B cell (primary cell): ENCODE measurements at places on chromosomes 4 and X. TPM values are rescaled to one million over a fixed set of nuclear protein-coding genes. Genes with fewer than 3 reads are reported as not detected.

FDCSP gene
- not detected in 2 replicates for total RNA-seq

TIGD2 gene
- total RNA-seq, result 8.6 and 9.5 TPM in 2 replicates

MAGED4B gene
- 18.2 and 20.4 TPM in 2 replicates for total RNA-seq

UGT2B11 gene
- total RNA-seq, result not detected in 2 replicates

DNA sequence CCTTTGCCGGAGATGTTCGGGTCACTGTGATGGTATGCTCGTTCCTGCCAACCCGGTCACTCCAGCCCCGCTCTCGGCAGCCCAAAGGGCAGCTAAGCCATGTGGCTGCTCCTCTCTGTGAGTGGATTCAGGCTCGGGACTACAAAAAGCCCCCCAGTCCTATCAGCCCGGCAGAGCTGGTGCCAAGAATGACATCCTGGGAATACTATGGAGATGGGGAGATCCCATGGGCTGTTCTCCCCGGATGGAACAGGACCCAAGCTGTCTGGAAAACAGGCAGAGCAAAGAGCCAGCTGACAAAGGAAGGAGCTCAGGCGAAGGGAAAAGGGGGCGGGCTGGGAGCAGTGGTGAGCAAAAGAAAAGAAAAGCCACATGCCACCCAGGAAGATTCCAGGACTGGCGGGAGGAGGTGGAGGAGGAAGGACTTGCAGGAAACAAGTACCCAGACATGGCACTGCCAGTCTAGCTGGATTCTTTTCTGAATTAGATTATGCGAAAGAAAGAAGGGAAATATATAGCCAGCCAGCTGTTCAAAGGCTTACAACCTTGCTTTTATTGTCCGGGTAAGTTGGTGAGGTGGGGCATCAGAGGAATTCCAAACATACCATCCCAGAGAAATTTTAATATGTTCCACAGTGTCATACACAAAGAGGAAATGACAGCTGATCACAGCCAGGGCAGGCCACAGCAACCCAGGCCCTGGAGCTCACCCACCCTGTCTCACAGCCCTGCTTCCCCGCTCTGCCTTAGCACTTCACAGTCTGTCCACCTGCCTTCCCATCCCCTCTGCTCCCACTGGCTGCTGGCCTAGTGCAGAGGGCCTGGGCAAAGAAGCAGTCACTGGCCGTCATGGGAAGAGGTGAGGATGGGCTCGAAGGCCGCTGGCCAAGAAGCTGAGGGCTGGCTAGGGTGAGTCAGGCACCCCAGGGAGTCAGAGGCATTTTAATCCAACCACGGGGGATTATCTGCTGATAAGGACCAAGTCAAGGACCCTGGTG lies 3.4 kb downstream of the NDP start:
- no peak for DNase-seq

DNA sequence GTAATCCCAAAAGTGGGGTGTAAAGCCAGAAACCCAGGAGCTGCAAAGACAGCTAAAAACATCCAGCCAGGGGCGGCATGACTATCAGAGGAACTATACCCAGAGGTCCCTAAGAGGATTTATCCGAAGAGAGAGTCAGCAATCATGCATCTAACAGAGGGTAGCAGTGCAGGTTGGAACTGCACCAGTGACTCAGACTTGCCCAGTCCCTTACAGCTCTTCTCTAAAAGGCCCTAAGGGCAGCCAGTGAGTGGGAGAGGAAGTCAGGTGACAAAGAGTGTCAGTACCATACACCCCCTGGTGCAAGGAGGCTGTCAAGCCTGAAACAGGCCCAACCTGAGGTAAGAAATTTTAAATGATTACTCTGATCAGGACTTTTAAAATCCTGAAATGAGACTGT lies 88.1 kb downstream of the CAMK2D start:
- peak; percentile 33 for DNase-seq

- DNase-seq, result no peak
Observed at GRCh38 chrX:5852941-5853340, 375.7 kb downstream of the NLGN4X start.

DNA sequence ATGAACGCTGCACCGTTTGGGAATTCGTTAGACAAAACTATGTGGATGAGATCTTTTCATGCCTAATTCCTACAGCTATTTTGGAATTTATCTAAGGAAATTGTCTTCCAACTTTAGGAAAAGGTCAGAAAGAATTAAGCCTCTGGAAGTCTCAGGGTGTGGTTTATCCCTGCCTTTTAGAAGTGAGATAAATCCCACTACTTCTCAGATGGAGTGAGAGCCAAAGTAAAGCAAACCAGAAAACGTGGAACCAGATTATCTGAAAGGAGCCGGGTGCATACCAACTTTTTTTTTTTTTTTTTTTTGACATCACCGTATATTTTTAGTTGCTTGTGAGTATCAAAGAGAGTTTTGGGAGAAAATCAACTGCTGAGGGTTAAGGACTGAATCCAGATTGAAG lies 79.6 kb downstream of the VCX2 start:
- no peak for DNase-seq

- no peak for DNase-seq
Observed at GRCh38 chr4:41561244-41561643, 23.3 kb downstream of the LIMCH1 start.

- no peak for DNase-seq
Observed at GRCh38 chr4:113146876-113147358, 97.5 kb downstream of the ANK2 start.

DNA sequence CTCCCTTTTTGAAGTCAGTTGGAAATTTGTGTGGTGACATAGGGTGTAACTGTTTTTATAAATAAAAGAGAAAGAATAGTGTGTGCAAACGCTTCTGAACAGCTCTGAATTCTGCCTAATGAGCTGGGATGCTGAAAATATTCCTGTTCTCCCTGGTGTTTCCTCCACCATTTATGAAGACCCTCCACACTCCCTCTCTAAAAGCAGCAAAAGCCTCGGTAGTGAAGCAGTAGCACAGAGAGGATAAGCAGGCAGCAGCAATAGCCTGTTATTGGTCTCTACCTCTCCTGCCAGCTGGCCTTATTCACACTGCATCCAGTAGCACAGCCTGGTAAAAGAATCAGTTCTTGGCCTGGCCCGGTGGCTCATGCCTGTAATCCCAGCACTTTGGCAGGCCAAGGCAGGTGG lies 406.1 kb downstream of the IQCM start:
- DNase-seq, result no peak

GRCh38 chrX:136697156-136697555 lies 49.2 kb downstream of the CD40LG start:
- no peak for DNase-seq

DNA sequence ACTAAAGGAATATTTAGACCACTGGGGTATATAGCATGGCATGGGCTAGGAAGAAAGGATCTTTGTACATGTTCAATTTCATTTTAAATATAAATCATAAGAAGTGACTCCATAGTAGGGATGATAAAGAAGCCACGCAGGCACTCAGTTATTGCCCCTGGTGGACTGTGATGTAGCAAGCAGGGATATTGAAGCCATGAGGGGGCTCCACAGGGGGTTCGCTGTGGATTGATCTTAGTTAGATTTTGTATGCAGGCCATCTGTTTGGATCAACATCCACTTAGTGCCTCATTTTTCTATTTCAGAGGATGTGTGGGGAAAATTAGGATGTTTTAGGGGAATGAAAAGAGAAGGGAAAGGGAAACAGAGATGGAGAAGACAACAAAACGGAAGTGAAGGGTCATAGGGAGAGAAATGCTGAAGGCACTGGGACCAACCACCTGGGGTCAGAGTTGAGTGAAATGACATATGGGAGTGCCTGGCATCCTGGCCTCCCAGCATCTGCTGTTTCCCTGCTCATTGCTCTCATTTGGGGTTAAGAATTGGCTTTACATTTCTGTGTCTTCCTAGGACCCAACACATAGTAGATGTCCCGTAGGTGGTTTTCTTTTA lies 11.2 kb upstream of the FREM3 start:
- no peak for DNase-seq

DNA sequence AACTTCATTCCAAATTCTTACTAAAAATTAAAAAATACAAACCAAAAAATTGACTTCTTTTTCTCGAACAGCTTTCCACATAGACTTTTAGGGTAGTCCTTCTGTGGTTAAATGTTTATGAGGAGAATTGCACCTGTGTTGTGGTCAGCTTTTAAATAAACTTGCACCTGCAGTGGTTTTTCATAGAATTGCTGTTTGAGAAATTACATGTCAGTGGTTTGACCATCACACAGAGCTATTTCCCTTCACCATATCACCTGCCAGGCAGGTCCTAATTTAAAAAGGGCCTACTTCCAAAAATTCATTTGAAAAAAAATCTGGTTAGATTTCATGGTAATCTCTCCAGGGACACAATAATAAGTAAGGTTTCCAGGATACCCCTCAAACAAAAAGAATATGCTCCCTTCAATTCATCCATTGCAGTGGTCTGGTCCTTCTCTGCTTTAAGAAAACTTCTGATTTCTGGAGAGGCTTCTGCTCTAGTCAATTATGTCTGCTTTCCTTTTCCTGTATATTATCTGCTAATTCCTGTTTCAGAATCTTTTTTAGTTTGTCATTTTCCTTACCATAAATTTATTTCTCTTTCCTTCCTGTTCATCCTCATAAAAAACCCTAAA lies 9.8 kb upstream of the UTP3 start:
- DNase-seq, result peak; percentile 45

GRCh38 chr4:76640353-76640910 lies 205.4 kb downstream of the SHROOM3 start:
- DNase-seq, result no peak

GRCh38 chr4:101621120-101621519 lies 169.4 kb upstream of the BANK1 start:
- no peak for DNase-seq

DNA sequence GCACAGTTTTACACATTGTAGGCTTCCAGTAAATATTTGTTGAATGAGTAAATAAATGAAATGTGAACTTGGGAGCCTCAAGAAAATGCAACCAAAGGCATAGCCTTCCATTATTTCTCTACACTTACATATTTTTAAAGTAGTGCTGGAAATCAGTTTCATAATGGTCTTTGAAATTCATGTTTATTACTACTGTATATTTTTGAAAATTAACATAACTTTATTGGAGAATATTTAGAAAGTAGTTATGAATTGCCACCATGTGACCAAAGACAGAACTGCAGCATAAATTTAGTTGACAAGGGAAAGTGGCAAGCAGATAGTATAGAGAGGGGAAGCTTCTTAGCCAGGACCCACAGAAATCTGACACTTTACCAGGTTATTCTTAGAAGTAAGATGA lies 6.4 kb downstream of the TCEAL8 start:
- peak; percentile 29 for DNase-seq

DNA sequence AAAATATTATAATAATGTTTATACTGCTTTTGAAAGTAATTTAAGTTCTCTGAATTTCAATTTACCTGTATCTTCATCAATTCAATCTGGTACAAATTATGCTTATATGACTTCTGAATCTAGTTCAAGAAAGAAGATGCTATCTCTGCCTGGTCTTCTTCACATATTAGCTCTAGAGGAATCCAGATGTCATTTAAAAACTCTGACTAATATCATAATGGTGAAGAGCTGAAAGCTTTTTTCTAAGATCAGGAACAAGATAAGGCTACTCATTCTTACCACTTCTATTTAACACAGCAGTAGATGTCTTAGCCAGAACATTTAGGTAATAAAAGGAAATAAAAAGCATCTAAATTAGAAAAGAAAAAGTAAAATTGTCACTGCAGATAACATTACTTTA lies 636.1 kb downstream of the ARAP2 start:
- DNase-seq, result no peak

DNA sequence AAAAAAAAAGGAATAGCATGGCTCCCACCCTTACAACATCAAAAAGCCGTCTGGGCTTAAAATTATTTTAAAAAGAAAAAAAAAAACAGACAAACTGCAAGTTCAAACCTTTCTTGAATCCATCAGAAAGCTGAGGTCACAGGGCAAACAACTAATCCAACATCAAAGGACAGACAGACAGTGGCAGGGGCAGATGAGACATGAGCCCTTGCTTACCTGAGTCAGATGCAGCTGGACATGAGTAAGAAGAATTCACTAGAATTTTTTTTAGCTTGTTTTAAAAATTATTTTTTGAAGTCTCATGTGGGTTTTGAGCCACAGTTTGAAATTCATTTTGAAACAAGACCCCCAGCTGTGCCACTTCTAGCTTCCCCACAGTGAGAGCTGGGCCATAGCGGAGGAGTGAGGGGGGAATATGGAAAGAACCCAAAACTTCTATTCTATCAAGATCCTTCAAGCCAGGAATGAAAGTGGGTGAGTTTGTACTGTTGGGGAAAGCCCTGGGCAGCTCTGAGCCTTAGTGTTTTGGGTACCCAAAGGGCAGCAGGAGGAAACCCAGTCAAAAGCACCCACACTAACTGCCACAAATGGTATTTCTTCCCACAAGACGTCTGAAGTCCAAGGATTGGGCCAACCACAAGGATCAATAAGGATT lies 111.4 kb downstream of the ATXN3L start:
- DNase-seq, result no peak

DNA sequence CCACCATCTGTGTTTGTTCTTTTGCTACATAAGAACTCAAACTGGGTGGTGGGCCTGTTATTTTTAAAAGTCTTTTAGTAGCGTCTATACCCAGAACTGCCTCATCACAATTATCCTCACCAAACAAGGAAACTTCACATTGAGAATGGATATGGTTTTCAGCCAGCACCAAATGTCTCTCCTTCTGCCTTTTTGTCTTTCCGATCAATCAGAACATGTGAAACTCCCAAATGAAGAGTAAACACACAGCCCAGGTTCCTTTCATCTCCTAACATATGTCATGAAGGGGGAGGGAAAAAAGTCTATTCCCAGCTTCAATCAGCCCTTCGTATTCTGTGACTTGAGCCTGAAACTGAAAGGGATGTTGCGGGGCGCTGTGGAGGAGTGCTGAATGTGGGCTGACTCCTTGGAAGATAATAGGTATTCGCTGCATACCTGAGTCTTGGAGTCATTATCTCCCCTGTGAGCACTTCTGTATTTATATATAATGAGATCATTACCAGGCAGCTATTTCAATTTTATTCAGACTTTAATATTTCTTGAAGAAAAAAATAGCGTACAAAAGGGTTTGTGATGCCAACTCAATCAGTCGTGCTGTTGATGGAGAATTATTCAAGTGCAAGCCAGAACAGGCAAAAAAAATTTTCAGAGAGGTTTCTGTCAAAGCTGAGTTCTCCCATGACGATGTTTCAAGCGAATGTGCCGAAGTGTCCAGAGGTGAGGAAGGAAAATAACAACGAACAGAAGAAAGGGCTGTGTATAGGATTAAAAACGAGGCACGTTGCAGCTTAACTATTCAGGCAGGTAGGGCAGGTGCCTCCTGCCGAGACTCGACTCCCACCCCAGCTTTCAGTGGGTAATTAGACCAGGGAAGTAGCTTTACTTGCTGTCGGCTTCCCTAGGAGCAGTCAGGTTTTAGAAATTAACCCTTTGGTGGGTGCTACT lies 163.9 kb upstream of the NOCT start:
- DNase-seq, result no peak

DNA sequence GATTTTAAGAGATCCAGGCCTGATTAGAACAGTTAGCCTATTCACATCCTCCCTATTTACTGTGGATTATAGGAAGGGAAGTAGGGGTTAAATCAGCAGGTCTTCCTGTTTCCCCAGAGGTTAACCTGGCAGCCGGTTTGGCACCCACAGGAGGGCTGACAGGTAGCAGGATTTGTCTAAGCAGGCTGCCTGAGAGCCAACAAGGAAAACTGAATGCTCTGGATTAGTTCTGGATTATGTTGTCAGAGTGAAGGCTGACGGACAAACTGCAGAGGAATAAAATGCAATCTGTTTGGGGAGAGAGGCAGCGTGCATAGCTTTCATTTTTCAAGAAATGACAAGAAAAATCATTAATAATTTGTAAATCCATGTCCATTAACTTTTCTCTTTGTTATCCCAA lies 397.1 kb upstream of the FAM241A start:
- DNase-seq, result no peak

- no peak for DNase-seq
Observed at GRCh38 chr4:168291242-168291641, 27.3 kb downstream of the DDX60 start.

- DNase-seq, result no peak
Observed at GRCh38 chr4:155535802-155536454, 130.7 kb upstream of the GUCY1A1 start.

GRCh38 chr4:23828779-23829178 lies 61.1 kb downstream of the PPARGC1A start:
- DNase-seq, result no peak
